Stomach (tissue), 19 donors: ENCODE measurements at places on chromosomes 11 and 22. TPM values are rescaled to one million over a fixed set of nuclear protein-coding genes. Genes with fewer than 3 reads are reported as not detected.

Gene OR51B5
- not detected for total RNA-seq

Gene ADM2
- not detected for total RNA-seq

Gene GPR83
- not detected for total RNA-seq

Gene KDM4E
- not detected for total RNA-seq

- no peaks in the 10 kb centered on the region for H3K27me3 ChIP-seq
- H3K27ac ChIP-seq: no peak overlapping the region
- H3K4me1 ChIP-seq: no peaks in the 10 kb centered on the region
- H3K36me3 ChIP-seq: no peaks in the 10 kb centered on the region
Observed at GRCh38 chr11:61267437-61267841, 26.5 kb downstream of the PGA5 start.

- H3K4me3 ChIP-seq: no peak overlapping the region
- H3K4me1 ChIP-seq: no peaks in the 10 kb centered on the region
- no peaks in the 10 kb centered on the region for H3K36me3 ChIP-seq
Observed at GRCh38 chr11:82225930-82226329, 507.7 kb downstream of the FAM181B start.

GRCh38 chr22:27990451-27990840 is 71.4 kb upstream of the PITPNB start:
- H3K27me3 ChIP-seq: no peaks in the 10 kb centered on the region
- no peak for DNase-seq
- peak overlapping the region; percentile 55 for H3K27ac ChIP-seq
- peaks cover 70% of the 10 kb centered on the region for H3K36me3 ChIP-seq
- H3K4me1 ChIP-seq: no peaks in the 10 kb centered on the region
- no peak overlapping the region for H3K4me3 ChIP-seq
